ENCODE measurements at places on chromosomes 5 and 9.

- DNase-seq = no peak
Measured at GRCh38 chr9:104247899-104248460, 153.9 kb downstream of the SMC2 start.

- no peak for DNase-seq
Measured at GRCh38 chr9:125842242-125842641, 95.1 kb downstream of the PBX3 start.

DNA sequence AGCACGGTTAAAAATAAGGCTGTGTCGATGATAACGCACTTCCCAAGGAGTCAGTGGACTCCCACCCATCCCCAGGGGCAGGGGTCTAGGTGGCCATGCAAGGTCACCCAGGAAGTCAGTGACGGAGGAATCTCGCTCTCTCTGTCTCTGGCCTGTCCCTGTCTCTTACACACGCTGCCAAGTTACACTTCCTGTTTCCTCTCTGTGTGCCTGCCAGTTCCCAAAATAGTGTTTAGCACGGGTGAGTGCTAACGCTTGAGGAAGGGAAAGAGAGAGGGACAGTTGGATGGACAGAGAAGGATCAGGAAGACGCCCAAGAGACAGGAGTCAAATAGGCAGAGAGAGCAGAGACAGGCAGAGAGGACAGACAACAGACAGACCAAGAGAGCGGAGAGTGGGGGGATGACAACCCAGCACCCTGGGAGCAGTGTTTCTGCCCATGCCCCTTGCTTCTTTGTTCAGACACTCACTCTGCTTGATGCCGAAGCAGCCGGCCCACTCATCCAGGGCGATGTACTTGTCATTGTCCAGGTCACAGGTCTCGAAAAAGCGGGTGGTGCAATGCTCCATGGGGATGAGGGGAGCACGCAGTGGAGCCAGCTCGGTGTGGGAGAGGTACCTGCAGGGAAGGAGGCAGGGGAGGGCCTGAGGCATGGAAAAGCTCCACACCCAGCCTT, 23.0 kb downstream of the SPARC start:
- DNase-seq = no peak

DNA sequence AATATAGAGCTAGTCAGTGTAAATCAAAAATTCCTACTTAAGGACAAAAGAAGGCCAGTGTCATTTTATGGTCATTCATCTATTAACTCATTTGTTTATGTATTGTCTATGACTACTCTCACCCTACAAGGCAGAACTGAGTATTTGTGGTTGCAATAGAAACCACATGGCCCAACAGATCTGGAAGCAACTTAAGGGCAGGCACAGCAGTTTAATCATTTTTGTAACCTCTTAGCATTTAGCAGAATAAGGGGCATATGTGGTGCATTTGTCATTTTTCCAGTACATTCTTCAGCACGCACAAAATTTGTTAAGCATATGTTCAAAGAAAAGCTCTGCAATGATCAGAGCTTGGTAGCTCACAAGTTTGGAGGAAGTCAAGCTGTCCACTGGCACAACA, 1.1 kb downstream of the FKBP15 start:
- no peak for DNase-seq

DNA sequence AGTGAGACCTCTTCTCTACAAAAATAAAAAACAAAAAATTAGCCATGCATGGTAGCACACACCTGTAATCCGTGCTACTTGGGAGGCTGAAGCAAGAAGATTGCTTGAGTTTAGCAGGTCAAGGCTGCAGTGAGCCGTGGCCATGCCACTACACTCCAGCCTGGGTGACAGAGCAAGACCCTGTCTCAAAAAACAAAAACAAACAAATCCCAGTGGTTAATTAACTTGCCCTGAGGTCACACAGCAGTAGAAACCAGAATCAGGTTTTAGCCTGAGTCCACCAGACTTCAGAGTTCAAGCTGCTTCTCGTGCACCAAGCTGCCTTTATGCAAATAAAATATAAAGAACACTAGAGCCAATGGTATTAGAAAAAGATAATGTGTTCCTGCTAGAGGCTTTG, 169.7 kb downstream of the GOLPH3 start:
- DNase-seq = no peak

DNA sequence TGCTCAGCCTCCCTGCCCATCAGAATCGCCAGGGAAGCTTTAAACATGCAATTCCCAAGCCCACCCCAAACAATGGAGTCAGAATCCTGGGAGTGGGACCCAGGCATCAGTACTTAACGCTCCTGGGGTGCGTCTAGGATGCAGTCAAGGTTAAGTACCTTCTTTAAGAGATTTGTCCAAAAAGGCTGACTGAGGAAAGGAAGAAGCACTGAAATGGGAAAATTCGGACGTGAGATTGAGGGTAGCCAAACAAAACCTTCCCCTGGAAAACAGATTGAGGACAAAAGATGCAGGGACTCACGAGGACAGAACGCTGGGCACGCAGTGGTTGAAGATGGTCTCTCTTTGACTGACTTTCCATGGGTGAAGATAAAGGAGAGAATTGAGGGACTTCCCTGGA, 143.5 kb downstream of the MTX3 start:
- no peak for DNase-seq

Data from NCI-H226 (cell line).